ENCODE measurements at places on chromosomes 16 and 17.

GRCh38 chr17:69090365-69090764, 29.6 kb upstream of the ABCA9 start:
- DNase-seq: no peak

DNA sequence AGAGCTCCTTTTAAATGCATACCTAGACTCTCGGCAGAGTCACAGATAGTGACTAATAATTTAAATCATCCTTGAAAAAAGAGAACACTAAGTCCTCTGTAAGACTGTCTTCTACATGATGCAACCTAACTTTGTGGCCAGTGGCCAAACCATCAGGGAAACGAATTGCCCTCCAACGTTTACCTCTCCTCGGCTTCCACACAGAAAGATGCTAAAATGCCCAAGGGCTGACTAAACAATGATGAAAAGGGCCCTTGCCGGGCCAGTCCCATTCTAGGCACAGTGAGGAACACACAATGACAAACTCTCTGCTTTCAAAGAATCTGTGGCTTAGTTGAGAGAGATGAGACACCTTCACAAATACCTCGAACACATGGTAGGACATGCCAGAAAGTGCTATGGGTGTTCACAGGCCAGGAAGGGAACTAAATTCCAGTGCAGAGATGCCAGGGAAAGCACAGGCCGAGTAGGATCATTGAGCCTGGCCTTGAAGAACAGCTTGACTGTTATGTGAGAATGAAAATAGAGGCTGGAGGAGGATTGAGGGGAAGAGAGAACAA, 35.3 kb upstream of the PITPNM3 start:
- no peak for DNase-seq

DNA sequence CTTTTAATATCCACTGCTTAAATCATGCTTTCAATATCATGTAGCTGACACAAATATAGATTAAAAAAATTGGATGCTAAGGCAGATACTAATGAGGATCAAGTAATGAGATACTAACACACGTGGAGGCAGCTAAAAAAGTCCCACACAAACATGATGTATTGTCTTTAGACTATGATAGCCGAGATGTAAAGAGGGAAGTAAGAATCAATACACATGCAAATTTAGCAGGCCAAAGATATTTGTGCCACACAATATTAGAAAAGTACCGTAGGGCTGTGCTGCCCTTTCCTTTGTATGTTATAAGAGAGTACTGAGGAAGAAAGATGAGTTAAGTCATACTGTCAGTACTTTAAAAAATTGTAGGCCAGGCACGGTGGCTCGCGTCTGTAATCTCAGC, 51.4 kb upstream of the STAC2 start:
- no peak for DNase-seq

DNA sequence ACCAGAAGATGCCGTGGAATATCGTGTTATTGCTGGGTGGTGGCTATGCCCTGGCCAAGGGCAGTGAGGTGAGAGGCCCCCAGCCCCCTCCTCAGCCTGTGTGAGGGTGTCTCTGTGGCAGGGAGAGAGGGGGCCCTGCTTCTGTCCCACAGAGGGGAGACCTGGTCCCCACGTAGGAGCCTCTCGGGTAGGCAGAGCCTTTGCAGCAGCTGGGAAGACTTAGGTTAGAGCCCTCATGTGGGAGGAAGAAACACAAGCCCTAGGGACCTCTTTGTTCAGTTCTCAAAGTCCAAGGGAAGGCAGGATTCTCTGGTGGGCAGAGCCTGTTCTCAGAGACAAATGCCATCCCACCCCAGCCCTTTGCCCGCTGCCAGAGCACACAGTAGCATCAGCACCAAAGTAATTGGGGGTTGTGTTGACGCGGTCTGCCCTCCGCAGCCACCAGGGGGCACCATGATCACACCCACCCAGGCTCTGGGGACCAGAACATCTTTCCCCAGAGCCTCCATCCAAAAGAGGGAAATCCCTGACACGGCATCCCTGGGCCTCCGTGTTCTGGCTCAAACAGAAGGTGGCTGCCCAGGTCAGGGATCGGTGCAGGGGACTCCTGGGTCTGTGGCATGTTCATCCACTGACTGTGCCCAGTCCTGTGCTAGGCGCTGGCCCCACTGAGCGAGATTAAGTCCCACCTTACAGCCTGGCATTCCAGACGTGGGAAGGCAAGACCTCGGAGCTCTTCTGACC, 11.5 kb upstream of the FOXN1 start:
- peak; percentile 79 for DNase-seq

GRCh38 chr16:79407461-79408135, 192.9 kb downstream of the MAF start:
- DNase-seq: no peak

- DNase-seq: peak; percentile 69
These were observed 15.1 kb downstream of the SAMD14 start for GRCh38 chr17:50114849-50115357.

GRCh38 chr17:9729034-9729650, 62.2 kb downstream of the DHRS7C start:
- DNase-seq: peak; percentile 58

DNA sequence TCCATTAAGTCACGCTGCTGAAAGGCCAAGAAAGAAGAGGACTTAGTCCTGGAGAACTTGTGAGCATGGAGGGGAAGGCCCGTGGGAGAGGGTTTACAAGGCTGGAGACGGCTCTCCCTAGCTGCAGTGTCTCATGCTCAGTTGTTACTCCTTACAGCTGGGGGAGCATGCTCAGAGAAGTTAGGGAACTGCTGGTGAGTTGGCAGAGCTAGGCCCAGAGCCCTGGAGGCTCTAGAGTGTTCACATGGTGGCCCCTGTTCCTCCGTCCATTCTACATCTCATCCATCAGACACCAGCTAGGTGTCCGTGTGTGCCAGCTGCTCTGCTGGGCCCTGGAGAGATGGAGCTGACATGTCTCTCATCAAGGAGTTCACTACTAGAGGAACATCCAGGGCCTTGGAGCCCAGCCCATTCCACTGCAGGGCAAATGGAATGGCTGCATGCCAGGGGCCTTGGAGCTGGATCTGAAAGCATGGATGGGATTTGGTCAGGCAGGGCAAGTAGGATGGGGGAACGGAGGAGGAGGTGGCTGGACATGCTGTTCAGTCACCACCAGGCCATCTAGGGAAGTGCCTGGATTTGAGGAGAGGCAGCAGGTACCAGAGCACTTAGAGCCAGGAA, 6.3 kb downstream of the XYLT2 start:
- DNase-seq: no peak

DNA sequence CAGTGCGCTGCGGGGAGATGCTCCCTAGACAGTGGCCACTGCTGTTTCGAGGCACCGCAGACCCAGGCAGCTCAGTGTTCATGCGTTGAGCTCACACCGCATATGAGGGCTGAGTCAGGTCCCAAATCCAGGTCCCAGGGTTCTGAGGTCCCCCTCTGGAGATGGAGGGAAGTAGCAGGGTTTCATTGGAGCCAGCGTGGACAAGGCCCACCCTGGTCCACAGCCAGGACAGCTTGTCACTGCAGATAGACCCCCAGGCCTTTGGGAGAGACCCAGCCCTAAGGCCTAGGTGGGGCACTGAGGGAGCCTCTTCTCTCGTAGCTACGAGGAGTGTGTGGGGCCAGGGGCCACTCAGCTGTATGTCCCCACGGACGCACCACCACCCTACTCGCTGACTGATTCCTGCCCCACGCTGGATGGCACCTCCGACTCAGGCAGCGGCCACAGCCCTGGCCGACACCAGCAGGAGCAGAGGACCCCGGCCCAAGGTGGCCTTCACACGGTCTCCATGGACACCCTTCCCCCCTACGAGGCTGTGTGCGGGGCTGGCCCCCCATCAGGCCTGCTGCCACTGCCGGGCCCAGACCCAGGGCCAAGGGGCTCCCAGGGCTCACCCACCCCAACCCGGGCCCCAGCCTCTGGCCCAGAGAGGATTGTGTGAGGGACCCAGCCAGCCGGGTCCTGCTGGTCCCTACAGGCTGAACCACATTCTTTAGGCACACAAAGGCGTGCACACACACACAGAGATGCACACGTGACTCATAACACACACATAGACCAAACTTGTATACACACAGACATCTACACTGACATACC, 53.4 kb downstream of the BEAN1 start:
- DNase-seq: no peak

- DNase-seq: no peak
These were observed 611.4 kb upstream of the CDH5 start for GRCh38 chr16:65754820-65755691.

DNA sequence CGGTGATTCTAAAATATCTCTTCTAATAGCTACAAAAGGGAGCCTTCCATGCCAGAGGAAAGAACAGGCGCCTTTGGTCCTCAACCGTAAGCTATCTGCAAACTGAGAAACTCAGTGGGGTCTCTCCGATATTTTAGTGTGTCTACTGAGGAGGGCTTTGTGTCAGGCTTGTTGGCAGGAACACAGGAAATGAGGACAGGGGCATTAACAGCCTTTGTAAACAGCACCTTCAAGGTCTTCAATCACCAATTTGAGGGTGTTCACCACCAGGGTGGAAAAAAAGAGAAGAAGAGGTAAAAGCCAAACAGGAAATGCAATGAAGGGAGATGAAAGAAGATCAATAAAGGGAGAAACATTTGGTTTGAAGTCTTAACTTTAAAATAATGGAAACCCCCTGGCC, 580.1 kb upstream of the SALL1 start:
- no peak for DNase-seq

- no peak for DNase-seq
These were observed 31.4 kb upstream of the ZNF750 start for GRCh38 chr17:82871056-82871775.

All from activated CD4-positive, alpha-beta T cell treated with anti-CD3 and anti-CD28 coated beads, Interleukin-2, Interleukin-4, amounts not matched to agents 100 ng/mL and 50 ng/mL, durations not matched to agents 16 hours and 8 hours (primary cell).